ENCODE measurements at places on chromosomes 2 and 18.

GRCh38 chr2:182862091-182862490, 4.3 kb downstream of the FRZB start:
- no peak for DNase-seq

DNA sequence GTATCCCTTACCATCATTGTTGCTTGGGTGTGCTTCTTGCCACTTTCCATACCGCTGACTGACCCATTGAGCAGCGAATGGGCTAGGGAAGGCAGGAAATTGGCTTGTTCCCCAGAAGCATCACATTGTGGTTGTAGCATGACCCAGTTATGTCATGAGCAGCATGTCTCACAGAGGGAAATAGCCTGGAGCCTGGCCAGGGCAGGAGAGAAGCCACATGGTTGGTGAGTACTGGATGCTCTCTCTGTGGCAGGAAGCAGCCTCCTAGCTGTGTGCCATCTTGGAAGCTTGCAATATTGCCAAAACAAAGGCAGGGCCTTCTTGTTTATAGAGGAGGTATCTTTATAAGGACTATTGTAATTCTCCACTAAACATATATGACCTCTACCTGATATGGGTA, 482.6 kb downstream of the PIK3C3 start:
- DNase-seq = peak; percentile 32

- DNase-seq = no peak
Observed at GRCh38 chr2:111905990-111906735, 7.8 kb downstream of the MERTK start.

DNA sequence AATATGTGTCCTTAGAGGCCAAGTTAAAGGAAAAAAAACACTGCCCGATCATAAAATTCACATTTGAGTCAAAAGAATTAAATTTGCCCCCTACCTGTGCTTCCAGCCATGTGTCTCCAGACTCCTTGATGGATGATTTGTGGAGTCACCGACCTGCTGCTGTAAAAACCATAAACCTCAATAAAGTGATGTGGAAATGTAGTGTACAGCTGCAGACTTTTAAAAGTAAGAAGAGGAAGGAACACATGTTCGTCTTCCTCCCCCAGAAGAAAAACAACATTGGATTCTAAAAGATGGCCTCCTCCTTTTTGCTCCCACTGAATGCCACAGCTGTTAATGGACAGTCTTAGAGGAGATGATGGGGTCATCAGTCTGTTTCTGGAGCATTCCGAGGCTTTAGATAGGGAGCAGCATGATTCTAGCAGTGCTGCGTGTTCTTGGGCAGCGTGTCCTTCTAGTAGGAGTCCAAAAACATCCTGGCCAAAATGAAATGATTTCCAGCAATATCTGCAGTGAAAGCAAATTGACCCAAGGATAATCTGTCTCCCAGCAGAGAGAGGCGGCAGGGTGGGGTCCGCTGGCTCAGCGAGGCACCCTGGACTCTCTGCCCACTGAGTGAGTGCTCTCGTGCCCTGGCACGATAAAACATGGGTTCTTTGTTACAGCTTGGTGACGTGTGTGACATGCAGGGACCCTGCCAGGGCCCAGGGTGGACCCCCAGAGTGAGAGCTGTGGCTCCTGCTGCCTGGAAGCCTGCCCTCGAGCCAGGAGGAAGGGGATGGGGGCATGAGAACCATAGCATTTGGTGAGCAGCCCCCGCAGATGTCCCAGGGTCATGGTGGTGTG, 196.1 kb downstream of the FAM210A start:
- DNase-seq = no peak

GRCh38 chr2:78701546-78701945, 324.0 kb upstream of the REG3G start:
- DNase-seq = no peak

GRCh38 chr2:36672199-36672598, 24.3 kb upstream of the VIT start:
- DNase-seq = peak; percentile 27

- peak; percentile 50 for DNase-seq
Observed at GRCh38 chr2:158359846-158360245, 96.7 kb downstream of the CCDC148 start.

GRCh38 chr2:233419602-233420391, 65.5 kb downstream of the DGKD start:
- no peak for DNase-seq

GRCh38 chr2:32264422-32265105, at the start of gene NLRC4:
TSS of gene NLRC4 (minus strand) at chr2:32264886. CDS start at chr2:32256775, 8,111 bp downstream.
- DNase-seq = no peak

DNA sequence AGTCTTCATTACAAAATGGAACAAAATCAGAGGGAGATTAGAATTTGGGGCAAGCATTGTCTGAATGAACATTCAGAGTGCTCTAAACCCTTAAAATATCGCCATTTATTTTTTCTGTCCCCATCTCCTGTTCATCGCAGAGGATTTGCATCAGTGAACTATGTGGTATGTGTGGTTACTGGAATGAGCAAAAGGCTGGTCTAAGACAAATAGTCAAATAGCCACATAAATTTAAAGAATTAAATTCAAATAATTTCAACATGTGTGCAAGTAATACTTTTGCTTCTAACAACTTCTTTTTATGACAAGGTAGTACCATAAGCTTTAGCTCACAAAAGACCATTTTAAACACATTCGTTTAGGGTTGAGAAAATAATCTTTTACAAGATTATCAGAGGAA, 82.6 kb upstream of the ST8SIA3 start:
- DNase-seq = no peak

DNA sequence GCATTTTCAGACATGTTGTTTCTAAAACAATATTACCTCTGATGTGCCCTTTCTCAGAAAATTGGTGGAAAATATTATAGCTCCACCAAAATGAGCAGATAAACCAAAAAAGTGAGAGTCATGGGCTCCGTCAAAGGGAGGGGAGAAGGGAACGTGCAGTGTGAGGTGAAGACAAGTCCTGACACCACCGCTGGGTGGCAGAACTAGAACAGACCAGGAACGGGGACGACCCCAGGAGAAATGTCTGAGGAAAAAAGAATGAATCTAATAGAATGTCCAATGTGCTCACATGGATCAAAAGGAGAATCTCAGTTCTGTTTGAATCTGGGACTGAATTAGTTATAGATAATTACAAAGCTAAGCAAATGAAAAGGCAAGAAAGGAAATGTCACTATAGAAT, 22.6 kb upstream of the BCL2 start:
- peak; percentile 30 for DNase-seq

GRCh38 chr18:77161383-77161782, 28.8 kb upstream of the MBP start:
- no peak for DNase-seq

DNA sequence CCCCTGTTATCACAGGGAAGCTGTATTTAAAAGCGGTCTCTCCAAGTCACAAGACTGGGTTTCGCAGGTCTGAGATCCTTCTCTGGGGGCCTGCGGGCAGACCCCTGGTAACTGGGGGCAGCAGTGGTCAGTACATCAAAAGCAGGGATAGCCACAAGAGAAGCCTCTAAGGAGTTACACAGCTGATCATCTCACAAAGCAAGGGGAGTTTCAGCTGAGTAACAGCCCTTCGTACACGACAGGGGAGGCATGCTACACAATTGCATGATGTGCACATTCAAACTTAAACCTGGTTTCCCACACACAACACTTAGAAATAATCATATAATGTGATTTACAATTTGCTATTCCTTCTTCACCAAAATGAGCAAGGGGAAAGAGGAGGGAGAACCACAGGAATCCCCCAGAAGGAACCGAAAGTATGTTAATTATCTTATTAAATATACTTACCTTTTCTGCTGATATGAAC, 87.5 kb downstream of the TMEM131 start:
- no peak for DNase-seq

DNA sequence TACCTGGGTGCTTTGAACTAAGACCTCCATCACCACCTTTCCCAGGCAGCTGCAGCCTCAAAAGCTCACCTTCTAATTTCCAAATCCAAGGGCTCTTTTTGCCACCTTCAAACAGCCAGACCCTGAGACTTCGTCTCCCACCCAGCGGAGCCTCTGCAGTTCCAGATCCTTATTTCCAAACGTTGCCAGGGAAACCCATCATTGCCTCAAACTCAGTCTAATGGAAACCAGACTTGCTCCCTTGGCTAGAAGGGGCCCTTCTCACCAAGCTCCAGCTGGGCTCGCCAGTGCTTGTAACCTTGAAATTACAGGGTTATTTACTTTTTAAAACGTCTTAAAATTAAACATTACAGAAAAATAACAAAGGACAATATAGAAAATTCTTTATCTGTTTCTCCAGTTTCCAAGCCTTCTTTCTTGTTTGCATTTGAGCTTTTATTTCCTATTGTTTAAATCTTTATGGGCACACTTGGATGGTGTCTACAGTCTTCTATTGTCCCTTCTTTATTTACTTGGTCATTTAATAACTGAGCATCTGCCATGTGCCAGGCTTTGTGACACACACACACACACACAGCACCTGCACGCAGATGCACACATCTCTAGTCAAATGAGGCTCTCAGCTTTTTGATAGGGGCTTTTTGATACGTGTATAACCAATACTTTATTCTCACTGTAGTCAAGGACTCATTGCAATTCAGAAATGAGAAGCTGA, 36.1 kb downstream of the TRPM8 start:
- no peak for DNase-seq

- DNase-seq = no peak
Observed at GRCh38 chr2:138445227-138445626, 56.3 kb upstream of the SPOPL start.

DNA sequence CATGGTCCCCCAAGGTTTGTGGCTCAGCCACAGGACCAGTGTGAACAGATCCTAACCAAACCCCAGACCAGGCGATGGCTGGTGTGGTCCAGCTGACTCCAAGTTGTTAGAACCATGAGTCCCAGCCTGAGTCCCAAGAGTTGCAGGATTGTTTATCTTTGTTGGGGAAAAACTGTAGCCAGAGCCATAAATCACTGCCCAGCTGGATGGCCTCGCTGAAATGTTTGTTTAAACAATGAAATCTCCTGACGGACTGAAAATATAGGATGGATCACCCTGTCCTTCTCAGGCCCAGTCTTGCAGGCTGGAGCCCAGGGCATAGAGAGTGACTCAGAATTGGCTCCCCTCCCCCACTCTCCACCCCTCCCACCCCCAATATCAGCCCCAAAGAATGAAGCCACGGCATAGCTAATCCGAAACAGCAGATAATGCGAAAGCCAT, 36.4 kb downstream of the PKDCC start:
- no peak for DNase-seq

GRCh38 chr2:43766006-43766405, 7.8 kb upstream of the DYNC2LI1 start:
- DNase-seq = no peak

DNA sequence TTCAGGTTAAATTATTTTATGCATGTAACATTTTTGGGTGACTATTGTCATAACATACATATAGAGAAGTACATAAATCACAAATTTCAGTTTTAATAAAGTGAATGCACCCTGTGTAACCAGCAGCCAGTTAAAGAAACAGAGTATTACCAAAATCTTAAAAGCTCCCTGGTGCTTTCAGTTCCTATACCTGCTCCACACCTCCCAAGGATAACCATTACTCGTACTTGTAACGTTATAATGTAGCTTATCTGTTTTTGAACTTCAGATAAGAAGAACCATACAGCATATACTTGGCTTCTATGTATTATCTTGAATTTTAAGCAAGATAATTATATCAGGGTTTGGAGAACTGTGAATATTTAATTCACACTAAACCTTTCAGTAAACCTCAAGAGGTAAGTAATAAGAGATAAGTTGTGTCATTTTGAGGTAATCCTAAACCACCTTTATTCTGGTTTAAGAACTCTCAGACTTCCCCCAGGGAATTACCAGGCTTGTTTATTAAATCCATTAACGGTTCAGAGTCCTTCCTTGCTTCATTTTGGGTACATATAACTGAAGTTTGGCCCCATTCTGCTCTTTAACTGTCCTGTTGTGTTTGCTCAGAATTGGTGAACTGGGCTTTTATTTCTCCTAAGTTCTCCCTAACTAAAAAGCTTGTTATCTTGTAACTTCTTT, 58.6 kb downstream of the LCLAT1 start:
- DNase-seq = no peak

DNA sequence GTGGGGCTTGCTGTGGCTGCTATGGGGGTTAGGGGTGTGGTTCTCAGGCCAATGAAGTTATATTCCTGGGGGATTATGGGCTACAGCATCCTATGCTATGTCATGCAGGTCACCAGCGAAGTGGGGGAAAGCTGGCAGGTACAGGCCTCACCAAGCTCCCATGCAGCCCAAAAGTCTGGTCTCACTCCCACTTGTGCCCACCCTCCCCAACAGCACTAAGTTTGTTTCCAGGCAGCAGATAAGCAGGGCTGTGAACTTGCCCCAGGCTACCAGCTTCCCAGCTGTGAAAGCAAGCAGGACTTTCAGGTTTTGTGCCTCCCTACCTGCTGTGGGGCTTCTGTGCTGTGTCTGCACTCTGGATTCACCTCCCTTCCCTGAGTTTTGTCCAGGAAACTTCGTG, 469.7 kb downstream of the CPS1 start:
- DNase-seq = no peak

GRCh38 chr2:148971547-148971946, 67.0 kb upstream of the LYPD6B start:
- no peak for DNase-seq

DNA sequence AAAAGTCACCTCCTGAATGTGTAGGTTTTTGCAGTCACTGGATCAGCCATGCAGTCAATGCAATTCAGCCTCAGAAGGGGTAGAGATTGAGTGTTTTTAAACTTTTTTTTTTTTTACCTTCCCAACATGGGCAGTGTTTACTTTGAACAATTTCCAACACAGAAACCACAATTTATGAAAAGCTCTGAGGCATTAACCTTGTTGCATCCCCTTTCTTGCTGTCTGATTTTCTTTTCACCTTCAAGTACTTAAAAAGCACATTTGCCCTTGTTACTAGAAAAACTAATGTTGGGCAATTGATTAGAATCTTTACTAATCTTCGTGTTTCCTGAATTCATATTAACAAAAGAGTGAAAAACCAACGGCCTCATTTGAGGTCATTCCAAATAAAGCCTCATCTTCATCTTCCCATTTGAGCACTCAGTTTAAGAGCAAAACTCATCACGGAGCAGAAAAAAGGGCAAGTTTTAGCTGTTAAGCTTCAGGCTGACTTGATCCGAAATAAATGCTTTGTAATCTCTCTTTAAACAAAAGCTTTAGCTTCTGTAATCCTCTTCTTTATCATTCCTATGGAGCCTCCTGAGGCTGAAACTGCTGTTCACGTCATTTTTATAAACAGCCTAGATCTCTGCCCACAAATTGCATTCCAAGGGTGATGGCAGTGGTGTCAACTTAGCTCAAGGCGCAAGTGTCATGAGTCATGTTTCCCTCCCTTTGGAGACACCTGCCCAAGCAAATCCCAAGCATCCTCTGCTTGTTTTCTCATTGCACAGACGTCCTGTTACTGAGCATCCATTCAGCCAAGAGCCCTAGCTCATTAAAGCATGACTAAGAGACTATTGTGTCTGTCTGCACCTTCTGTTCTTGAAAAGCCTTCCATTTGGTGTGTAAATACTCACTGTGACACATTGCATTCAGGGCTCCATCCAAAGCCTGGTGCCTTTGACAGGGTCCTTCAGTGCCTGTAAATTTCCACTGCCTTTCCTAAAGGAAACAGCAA, 107.7 kb downstream of the HNMT start:
- DNase-seq = peak; percentile 98

GRCh38 chr2:9703701-9704221, 73.0 kb upstream of the YWHAQ start:
- peak; percentile 95 for DNase-seq

- DNase-seq = no peak
Observed at GRCh38 chr2:237322564-237322963, 91.4 kb downstream of the COL6A3 start.

Data from HT1080 (cell line).